Suppressor macrophage (primary cell): ENCODE measurements at places on chromosomes 3 and 15.

DNA sequence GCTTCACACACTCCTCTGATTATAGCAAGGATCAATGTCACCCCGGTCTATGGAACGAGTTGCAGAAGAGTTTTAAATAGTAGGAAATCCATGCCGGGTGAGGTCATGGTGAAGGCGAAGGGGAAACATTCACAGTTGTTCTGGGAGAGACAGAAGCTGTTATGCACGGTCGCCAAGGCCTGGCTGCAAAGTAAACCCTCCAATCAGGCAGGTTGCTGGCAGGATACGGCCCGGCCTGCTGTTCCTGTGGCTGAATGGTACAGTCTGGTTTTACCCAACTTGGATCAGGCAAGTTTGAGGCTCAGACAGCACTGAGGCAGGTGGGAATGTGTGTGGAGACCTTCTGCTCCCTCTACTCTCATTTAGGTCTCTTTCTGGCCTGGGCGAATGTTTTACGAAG is 45.3 kb upstream of the ATP2B2 start:
- DNase-seq, result no peak

DNA sequence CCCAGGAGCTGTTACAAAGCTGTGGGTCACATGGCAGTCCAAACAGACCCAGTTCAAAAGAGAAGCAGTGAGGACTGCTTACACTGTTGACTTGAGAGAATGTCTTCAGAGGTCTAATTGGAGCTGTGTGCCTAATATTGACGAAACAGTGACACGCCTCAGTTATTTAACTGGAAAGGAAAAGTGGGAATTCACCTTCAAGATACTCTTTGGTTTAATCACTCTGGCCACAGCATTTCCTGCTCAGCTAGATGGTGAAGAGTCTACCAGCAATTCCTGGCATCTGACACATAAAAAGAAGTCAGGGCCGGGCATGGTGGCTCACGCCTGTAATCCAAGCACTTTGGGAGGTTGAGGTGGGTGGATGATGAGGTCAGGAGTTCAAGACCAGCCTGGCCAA is 326.4 kb downstream of the SV2B start:
- no peak for DNase-seq

- peak; percentile 76 for DNase-seq
Observed at GRCh38 chr3:32493437-32494414, 8.9 kb downstream of the CMTM6 start.

GRCh38 chr3:94210256-94210655 is 147.4 kb downstream of the NSUN3 start:
- DNase-seq, result no peak

DNA sequence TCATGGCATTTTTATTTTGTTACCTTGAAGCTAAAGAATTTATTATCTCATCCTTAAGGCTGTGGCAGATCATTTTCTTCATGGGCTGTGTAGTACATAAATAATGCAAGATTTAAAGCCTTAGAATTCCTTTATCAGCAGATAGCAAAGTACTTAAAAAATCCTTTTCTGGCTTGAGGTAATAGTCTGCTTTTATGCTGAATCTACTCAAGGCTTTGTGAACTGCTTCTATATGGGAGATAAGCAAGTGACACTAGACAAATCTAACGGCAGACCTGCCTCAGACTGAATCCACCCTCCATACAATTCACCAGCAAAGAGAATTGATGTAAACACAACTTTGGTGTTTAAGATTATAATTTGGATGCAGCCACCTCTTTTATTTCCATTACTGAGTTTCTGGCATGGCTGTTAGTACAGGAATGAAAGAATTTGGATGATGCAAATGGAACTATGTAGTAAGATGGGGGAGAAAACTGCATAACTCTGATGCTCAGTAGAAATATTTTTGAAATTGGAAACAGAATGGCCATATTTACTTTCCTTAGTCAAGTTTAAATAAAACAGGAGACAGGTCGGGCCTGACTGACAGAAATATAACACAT is 1121.5 kb downstream of the NAALADL2 start:
- no peak for DNase-seq

GRCh38 chr15:67771189-67771800 is 54.0 kb upstream of the SKOR1 start:
- DNase-seq, result no peak

DNA sequence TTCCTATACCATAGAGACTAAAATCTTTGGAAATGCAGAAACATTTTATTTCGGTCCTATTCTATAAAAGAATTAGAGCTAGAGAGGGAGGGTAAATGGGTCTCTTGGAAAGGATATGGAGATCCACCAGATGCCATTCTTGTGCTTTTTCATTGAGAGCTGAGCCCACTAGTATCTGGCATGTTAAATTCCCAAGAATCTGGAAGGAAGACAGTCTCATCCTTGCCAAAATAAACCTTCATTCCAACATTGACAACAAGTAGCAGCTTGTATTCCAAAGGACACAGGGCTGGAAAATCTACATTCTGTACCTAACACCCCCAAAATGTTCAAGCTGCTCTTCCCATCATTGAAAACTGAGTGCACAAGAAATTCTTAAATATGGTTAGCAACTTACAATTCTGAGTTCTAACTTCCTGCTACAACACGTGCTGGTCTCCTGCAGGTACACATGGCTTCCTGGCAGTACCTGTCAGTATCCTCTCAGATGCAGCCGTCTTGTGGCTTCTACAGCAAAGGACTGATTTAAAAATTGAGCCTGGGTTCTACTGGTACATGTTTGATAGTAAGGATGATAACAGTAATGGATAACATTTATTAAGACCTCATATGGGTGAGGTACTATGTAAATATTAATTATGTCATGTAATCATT is 348.1 kb downstream of the SV2B start:
- no peak for DNase-seq

GRCh38 chr3:52650439-52650838 is 35.3 kb downstream of the PBRM1 start:
- DNase-seq, result no peak

GRCh38 chr15:38128921-38129320 is 123.7 kb upstream of the SPRED1 start:
- no peak for DNase-seq

GRCh38 chr3:129827765-129828164 is 65.7 kb downstream of the TMCC1 start:
- peak; percentile 73 for DNase-seq

DNA sequence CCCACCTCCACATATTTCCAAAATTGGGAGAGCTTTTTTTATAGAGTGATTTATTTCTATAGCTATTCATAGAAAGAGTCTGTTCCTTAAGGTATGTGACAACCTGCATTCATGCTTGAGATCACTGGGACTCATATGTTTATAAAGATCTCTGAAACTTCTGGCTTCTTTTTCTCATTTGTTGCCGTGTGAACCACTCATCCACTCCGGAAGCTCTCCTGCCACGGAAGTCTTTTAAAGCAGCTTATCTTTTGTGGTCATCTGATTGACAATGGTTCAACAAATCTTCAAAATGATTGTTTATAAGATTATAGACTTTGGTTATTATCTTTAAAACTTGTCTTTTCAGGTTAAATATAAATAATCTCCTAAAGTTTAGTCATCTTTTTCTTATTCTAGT is 260.5 kb downstream of the C3orf38 start:
- DNase-seq, result no peak

GRCh38 chr3:39207361-39208186 is 15.2 kb upstream of the XIRP1 start:
- no peak for DNase-seq

DNA sequence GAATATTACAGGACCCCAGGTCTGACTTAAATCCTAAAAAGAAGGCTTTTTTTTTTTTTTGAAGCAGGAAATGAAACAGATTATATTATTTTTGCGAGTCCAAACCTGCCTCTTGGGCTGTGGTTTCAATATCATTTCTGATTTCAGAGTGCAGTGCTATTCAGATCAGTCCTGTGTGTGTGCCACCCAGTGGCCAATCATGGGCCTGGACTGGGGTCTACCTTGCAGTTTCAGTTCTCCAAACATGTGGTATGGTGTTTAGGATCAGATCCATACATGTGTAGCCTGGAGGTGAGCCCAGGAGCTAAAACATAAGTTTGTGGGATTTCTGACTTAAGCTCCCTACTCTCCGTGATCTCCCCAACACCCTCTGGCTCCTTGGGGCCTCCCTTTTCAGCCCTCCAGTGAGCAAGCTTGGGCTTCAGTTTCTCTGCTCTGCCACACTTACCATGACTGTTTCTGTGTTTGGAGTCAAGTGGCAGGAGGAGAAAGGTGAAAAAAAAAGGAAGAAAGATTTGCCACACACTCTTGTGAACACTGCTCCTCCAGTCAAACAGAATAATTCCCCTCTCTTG is 12.1 kb upstream of the THSD4 start:
- DNase-seq, result peak; percentile 19

GRCh38 chr15:36596915-36597314 is 17.5 kb downstream of the CDIN1 start:
- no peak for DNase-seq

DNA sequence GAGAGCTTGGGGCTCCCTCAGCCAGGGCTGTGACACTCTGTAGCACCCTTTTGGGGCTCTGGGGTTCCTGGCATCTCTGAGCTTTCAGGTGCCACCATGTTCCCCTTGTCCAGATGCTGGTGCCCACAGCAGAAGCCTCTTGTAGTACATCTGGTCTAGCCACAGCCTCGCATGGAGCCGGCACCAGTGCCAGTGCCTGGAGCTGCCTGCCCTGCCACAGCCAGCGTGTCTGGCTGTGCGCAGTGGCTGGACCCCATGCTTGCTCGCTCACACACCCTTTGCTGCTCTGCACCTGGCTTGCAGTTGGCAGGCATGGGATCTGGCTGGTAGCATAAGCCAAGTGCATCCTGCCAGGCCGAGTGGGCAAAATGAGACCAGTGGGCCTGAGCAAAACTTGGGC is 744.8 kb upstream of the GBE1 start:
- DNase-seq, result no peak

DNA sequence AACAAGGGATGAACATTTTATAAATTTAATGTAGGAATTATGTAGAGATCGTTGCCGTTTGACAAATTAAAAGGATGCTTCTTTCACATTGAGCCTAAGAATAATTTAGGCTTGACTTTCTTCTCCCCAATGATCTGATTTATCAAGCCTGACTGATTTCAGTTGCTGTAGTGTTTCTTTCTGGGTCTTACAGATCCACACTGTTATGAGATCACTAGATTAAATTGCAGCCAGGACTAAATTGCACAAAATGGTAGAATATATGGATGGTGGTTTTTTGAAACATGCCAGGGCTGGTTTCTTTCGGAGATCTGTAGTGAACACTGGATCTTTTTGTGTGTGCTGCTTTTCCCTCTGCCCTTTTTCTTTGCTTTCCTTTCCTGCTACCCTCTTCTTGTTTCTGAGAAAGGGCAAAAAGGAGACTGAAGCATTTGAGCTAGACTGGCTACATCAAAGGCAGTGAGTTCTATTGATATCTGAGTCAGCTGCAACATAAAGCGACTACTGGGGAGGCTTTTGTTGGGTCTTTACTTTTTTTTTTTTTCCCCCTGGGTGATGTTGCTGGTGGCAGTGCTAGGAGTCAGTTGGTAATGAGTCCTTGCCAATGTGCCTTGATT is 83.0 kb downstream of the AKAP13 start:
- DNase-seq, result no peak

DNA sequence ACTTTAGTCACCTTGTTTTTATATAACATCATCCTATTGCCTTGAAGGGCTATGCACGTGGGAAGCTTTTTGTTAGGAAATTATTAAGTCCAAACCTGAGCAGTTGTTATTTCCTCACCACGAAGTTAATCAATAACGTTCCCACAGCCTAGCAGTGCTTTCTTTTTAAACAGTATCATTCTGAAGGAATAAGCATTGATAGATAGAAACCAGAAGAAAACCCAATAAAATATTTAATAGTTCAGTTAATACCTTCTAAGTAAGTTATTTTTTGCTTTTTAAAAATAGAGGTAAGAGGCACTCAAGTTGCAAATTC is 149.3 kb downstream of the KCNMB2 start:
- no peak for DNase-seq

DNA sequence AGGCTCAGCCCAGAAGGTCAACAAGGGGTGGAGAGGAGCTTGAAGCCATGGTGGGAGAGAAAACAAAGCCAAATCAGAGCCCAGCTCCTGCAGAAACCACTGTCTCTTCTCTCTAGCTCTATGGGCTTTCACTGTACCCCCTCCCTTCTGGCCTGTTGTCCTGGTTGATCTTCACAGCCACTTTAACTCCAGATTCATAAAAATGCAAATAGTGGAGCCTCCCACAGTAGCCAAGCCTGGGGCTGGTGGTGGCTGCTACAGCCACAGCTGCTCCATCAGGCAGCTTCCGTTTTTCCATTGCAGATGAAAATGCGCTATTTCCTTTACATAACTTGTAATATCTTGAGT is 20.7 kb upstream of the CAV3 start:
- no peak for DNase-seq

GRCh38 chr3:41710646-41711388 is 251.1 kb downstream of the ULK4 start:
- DNase-seq, result no peak

DNA sequence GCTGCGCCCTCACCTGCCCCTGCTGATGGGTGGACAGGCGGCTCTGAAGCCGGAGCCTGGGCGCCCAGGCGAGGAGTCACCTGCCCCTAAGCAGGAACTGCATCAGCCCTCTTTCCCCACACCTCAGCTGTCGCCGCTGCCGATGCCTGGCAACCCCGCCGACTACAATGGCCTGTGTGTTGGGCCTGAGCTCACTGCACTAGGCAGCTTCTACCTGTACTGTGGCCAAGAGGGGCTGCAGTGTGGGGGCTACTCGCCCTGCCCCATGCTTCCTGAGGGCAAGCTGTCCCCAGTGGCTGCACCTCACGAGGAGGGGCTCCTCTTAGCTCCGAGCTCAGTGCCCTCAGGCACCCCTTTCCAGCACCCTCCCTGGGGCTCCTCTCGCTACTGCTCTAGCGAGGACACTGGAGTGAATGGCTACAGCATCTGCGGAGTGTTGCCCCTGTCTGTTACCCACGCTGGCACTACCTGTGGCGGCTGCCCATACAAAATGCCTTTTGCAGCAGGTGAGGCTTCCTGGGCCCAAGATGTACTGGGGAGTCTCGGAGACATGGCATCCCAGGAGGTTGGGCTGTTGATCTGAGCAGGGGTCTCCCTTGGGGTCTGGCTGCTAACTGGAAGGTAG is 11.3 kb upstream of the CHST14 start:
- no peak for DNase-seq

DNA sequence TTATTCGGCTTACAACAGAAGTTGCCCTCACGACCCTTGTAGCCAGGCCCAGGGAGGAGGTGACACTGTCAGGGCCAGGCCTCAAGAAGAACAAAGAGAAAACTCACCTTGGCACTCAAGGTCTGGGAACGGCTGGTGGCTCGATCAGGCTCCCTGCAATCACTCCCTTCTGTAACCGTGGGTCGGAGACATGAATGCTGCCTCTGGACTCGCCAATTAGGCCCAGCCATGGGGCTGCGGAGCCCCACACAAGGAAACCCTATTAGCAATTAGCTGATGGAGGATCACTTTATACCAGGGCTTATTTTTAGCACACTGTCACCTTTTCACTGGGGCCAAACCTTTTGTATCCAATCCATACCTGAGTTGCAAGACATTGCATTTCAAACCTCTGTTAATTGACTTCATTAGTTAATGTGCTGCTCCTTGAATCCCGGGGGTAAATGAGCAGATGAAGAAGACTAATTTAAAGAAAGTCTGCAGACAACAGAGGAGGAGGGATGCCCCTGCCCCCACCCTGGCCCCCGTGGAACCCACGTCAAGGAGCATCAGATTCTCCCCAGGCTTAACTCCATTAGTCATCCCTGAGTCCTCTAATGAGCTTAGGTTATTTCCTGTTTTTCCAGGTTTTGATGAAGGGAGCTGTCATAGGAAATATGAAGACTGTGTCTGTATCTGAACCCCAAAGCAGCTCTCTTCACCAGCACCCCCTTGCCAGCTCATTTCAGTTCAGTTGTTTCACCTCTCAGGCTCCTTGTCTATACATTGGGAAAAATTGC is 255.3 kb downstream of the RORA start:
- DNase-seq, result no peak
